ENCODE measurements at places on chromosomes 6 and 20.

- DNase-seq: no peak
Measured at GRCh38 chr20:51315390-51315789, 227.1 kb downstream of the NFATC2 start.

DNA sequence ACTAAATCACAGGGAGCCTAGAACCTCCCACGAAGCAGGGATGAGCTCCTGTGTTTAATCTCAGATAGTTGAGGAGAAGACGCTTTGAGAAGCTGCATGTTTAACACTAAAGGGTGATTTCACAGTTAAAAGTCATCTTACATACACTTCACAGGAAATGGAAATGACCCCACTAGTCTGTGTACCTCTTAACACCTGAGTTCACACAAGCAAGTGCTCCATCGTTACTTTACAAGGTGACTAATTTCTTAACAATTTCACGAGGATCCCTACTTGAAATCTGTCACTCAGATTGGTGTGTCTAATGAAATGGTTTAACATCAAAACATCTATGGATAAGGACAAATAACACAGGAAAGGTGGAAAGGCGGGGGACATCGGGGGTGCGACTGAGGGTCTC is 93.8 kb upstream of the RPS6KA2 start:
- DNase-seq: no peak

DNA sequence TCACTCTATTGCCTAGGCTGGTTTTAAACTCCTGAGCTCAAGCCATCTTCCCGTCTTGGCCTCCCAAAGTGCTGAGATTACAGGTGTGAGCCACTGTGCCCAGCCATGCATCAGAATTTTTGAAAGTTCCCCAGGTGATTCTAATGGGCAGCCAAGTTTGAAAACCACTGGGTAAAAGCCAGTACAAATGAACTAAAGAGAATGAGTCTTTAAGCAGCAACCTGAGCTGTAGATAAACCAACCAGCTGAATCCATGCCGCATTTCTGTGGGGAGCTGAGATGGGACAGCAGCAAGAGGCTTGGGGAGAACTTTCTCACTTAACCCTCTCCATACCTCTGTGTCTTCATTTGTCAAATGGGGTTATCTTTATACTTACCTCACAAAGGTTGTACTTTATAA is 67.5 kb downstream of the VEGFA start:
- DNase-seq: no peak

GRCh38 chr6:164013480-164014208 is 599.1 kb downstream of the QKI start:
- no peak for DNase-seq

- DNase-seq: no peak
Measured at GRCh38 chr6:19024737-19025136, 637.6 kb downstream of the RNF144B start.

GRCh38 chr6:147586044-147586443 is 77.6 kb downstream of the SAMD5 start:
- no peak for DNase-seq

DNA sequence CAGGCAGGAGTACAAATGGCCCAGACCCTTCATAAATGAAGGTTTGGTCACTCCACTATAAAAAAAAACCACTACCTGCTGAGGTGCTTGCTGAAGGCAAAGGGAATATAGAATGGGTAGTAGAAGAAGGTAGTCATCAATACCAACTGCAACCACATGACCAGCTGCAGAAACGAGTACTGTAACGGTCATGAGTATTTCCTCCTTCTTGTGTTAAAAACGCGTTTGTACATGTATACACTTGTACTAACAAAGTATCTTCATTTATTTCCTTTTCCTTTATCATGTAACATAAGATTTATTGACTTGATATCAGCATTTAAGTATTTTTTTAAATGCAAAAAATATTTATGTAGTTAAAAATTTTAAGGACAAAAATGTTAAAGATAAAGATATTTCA is 238.6 kb downstream of the TFAP2B start:
- DNase-seq: no peak

DNA sequence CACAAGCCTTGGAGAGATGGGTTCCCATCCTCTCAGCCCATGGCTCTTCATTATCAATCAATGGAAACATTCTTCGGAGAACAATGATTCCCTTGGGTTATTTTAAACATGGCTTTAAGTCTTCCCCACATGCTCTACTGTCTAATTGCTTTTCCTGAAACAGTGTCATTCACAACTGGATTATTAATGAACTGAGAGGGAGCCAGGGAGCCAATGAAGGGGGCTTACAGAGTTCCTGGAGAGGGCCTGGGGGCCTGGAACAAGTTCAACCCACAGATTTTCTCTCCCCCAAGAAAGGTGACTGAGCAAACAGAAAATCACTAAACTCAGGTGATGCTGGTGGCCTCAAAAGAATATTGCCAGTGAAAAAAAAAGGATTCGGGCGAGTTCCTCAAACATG is 1.3 kb upstream of the PPP1R16B start:
- no peak for DNase-seq

GRCh38 chr6:43923376-43924221 is 153.6 kb downstream of the VEGFA start:
- no peak for DNase-seq

GRCh38 chr6:90087106-90087833 is 193.0 kb downstream of the GJA10 start:
- no peak for DNase-seq

DNA sequence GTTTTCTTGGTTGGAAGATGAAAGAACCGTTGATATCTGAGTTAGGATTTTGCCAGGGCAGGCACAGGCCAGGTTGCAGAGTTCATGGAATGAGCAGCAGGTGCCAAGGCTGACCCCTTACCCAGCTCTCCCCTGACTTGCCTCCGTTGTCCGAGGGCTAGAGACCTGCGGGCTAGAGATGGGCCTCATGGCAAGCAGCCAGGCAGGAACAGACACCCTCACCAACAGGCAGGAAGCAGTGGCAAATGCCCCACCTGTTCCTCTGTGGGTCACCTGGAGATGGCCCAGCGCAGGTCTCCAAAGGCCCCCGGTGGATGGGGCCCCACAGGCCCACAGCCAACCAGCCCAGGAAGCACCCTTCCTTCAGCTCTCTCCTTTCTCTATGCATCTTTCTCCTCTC is 186.7 kb upstream of the PMEPA1 start:
- DNase-seq: no peak

GRCh38 chr20:52785679-52786078 is 186.5 kb upstream of the TSHZ2 start:
- DNase-seq: no peak

GRCh38 chr6:2430612-2431011 is 185.2 kb upstream of the GMDS start:
- no peak for DNase-seq

DNA sequence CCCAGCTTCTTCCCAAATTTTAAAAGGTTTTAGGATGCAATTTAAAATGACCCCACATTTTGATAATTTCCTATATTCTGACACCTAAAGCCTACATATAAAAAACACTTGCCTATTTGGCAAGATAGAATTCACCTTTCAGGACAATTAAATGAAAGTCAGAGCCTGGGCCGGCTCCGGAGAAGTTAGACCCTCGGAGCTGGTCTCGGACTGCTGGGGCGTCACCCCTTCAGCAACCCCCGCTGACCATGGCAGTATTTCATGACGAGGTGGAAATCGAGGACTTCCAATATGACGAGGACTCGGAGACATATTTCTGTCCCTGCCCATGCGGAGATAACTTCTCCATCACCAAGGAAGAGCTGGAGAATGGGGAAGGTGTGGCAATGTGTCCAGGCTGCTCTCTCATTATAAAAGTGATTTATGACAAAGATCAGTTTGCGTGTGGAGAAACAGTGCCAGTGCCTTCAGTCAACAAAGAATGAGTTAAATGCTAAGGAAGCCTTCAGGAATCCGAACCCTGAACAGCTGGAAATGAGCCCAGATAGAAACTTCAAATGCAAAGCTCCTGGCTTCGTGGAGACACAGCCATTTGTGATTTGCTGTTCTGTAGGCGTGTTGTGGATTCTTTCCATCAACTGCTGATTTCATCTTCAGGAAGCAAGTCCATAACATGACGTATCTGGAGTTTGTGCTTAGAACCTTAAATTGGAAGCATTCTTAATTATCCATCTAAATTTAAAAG is 16.0 kb downstream of the TCFL5 start:
- no peak for DNase-seq

GRCh38 chr6:52500238-52501129 is 76.4 kb downstream of the TRAM2 start:
- no peak for DNase-seq

DNA sequence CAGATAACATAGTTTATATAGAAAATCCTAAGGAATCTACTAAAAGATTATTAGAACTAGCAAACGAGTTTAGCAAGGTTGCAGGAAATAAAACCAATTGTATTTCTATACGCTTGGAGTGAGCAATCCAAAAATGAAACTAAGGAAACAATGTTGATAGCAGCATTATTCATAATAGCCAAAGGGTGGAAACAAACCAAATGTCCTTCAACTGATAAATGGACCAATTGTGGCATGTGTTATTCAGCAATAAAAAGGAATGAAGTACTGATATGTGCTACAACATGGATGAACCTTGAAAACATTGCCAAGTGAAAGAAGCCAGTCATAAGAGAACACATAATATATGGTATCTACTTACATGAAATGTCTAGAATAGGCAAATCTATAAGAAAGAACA is 101.0 kb upstream of the VSTM2L start:
- no peak for DNase-seq

GRCh38 chr6:64580346-64580745 is 944.7 kb downstream of the PHF3 start:
- DNase-seq: no peak

DNA sequence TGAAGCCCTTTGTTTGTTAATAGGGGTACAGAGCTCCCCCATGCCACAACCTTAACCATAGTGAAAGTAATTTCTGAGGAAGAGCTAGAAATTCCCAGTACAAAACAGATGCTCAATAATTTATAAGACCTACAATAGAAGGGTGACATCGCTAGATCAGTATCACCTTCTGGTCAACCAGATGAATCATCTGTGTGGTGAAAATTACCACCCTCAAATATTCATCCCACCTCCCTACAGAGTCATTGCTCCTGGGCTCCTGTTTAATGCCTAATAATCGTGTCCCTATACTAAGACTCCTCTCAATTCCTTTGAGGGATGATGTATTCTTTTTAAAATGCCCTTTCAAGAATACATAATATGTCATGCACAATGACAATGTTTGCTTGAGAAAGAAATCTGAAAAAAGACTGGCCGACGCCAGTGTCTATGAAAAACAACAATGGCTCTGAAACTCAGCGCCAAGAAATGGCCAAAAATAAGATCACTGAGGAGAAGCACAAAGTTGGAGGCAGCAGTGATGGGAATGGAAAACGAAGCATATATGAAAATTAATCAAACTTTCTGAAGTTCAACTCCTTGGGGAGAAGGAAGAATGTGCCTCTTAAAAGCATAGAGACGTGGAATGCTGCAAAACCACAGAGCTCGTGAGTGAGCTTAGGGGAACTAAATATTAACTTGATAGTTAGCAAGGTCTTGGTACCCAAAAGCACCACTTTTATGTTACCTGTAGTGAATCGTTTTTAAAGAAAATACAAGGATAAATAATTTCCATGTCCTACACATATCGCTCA is 11.0 kb upstream of the ADGRF5 start:
- no peak for DNase-seq

GRCh38 chr20:47792021-47792618 is 6.8 kb upstream of the SULF2 start:
- no peak for DNase-seq

GRCh38 chr6:134457941-134458340 is 140.0 kb upstream of the SGK1 start:
- DNase-seq: no peak

DNA sequence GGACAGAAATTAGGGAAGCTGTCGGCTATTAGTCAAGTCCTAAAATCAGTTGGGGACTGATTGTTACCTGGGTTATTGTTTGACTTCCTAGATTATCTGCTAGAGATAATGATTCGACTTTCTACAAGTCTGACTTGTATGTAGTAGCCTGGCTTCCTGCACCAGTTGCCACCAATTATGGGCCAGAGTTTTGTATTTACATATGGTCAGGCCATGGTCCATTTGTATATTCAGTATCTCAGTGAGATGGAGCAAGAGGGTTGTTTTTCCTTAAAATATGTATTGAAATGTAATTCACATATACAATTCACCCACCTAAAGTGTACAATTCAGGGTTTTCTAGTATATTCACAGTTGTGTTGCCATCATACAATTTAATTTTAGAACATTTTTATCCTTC is 130.6 kb upstream of the PHACTR3 start:
- DNase-seq: no peak

- no peak for DNase-seq
Measured at GRCh38 chr6:127851197-127851596, 49.7 kb downstream of the THEMIS start.

GRCh38 chr6:17705428-17705777 is 1.3 kb downstream of the NUP153 start:
- DNase-seq: no peak

DNA sequence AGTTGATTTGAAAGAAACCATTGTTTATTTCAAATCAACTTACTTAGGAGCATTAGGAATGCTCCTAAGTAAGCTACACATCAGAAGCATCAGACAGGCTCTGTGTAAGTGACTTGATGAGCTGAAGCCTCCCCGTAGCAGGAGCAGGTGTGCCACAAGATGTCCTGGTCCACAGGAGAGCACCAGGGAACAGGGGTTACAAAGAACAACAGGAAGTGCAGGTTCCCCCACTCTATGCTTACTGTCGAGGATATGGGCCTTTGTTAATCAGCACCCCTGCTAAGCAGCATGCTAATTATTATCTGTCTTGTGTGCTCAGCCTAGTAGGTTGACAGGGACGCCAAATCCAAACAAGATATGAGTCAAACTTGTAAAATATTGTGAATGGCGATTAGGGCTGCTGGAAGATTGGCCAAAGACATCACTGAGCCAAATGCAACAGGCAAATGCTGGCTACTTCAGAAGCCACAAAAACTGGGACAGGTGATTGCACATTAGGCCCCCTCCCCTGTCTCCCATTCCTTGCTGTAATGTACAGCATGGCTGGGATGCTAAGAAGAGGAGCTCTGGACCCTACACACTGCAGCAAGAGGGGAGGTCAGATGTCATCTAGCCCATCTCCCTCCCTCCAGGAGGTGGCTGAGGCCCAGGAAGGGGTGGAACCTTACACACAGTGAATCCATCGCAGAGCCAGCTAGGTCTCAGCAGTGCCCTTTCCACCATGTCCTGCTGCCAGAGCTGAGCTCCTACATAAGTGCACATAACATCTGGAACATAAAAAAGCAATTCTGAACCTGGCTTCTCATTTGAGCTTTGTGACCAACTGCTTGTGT is 939 bp downstream of the TGM3 start:
- no peak for DNase-seq

DNA sequence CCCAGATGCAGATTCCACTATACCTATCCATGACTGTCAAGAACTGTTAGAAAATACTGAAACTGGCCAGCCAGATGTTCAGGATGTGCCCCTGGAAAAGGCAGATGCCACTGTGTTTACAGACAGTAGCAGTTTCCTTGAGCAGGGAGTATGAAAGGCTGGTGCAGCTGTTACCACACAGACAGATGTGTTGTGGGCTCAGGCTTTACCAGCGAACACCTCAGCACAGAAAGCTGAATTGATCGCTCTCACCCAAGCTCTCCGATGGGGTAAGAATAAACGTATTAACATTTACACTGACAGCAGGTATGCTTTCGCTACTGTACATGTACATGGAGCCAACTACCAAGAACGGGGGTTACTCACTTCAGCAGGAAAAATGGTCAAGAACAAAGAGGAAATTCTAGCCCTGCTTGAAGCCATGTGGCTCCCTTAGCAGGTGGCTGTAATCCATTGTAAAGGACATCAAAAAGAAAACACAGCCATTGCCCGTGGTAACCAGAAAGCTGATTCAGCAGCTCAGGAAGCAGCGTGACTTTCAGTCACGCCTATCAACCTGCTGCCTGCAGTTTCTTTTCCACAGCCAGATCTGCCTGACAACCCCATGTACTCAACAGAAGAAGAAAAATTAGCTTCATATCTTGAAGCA is 459.7 kb upstream of the HTR1E start:
- DNase-seq: no peak
